Cortex of kidney (tissue), 1 donor: ENCODE measurements at places on chromosomes 2 and 18.

- DNase-seq = no peak
These were observed 40.3 kb upstream of the YPEL5 start for GRCh38 chr2:30106543-30106942.

DNA sequence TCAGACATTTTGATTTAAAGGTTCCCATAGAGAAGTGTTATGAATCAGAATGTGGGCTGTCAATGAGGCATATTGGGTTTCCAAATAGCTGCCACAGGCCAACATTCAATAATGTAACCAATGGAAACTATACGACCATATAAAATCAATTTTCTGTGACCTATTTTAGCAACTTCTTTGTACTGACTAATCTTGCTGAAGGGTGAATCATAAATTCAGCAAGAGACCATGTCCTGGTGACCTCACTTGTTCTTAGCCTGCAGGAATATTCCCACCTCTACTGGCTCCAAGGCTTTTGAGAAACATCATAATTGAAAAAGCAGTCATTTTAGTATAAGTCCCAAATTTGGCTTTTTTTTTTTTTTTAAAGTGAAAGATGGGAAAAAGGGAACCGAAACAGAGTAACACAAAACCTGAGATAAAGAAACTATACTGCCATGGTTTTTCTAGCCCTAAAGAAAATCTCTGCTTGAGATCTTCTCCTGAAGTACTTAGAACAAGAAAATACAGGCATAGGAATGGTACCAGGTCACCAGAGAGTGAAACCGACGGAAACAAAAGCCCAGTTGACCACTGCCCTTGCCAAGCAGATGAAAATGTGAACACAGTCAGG lies 32.1 kb downstream of the PLEKHM3 start:
- DNase-seq = no peak

DNA sequence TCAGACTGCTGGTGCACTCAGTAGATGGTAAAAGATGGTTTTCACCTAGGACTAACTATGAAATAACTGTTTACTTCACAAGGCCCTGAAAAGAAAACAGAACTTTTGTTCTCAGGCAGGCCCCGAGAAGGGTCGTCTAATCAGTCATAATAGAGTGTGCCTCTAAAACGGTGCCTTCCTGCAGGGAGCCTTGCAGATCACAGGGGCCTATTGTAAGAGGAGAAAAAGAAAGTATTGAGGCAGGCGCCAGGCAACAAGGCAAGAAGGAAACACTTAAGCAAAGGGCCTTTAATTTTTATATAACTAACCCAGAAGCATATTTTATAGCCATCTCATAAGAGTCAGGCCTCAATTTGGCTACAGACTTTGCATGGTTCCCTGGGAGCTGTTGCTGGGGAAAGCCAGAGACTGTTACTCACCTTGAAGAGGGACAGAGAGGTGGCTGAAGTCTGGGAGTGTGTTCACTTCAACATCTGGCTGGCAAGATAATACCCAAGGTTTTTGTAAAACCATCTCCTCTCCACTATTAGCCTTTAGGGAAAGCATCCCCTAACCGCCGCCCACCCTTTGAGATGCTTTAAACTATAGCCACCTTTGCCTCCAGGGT lies 117.1 kb downstream of the PRPF40A start:
- DNase-seq = no peak

DNA sequence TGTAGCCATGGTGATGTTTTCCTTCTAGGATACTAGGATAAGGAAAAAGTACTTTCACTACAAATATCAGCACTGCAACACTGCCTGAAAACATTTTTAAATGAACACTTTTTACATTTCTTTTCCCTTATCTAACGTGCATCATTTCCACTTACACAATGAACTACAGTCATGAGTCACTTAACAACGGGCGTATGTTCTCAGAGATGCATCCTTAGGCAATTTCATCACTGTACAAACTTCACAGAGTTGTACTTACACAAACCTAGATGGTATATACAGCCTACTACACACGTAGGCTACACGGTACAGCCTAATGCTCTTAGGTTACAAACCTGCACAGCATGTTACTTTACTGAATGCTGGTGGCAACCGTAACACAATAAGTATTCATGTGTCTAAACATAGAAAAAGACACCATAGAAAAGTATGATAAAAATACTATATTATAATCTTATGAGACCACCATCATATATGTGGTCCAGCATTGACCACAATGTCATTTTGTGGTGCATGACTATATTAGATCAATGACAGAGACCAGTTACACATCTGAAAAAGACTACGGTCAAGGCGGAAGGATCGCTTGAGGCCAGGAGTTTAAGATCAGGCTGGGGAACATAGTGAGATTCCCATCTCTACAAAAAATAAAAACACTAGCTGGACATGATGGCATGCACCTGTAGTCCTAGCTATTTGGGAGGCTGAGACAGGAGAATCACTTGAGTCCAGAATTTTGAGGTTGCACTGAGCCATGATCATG lies 39.8 kb downstream of the WDR33 start:
- DNase-seq = no peak

GRCh38 chr2:101771227-101771902 lies 73.9 kb downstream of the MAP4K4 start:
- no peak for DNase-seq

DNA sequence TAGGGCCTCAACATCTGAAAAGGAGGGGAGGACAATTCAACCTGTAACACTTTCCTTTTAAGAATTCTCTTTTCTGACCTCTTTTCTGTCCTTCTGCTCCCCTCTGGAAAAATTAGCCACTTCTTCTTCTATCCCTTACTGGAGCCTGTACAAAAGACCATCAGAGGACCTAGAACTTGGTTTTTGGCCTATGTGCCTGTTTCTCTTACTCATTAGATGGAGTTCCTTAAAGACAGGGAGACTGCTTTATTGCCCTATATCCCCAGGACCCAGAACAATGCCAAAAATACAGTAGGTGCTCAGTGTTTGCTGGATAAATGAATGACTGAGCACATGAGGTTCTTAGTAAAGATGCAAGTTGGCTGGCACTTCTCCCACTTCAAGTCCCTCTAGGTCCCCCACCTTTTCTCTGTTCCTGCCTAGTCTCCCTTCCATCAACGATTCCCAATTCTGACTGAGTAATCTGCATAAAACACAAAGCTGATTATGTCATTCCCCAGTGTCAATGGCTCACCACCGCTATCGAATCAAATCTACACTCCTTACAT lies 114.2 kb downstream of the DDX1 start:
- no peak for DNase-seq

DNA sequence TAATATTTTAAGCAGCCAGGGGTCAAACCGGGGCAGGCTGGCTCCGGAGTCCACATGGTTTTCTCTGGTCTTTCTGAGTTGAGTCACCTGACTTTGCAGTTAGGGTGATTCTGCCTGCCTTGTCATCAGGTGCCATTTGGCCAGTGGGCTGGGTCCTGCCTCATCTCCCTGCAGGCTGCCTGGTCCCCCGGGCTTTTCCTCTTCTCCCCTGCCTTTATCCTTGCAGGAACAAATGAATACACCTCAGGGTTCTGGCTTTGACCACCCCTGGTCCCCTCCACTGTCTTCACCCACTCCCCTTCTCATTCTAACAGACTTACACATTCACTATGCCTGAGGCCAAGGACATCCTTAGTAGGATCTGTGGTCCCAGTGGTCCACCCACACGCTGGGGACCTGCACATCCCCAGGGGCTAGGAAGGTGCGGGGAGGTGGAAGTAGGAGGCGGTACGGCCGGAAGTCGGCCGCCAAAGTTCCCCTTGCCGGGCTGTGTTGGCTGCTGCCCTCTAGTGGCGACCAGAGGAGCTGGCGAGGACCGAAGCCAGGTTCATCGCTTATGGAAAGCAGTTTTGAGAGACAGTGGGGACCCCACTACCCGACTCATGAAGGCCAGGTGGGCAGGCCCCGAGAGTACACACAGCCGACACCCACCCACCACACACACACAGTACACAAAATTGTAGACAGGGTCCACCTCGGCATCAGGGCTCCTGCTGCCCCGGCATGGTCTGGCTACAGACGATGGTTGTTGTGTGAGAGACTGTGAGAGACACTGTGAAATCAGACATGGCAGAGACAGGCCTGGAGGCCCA lies 6.3 kb upstream of the TEX261 start:
- no peak for DNase-seq

DNA sequence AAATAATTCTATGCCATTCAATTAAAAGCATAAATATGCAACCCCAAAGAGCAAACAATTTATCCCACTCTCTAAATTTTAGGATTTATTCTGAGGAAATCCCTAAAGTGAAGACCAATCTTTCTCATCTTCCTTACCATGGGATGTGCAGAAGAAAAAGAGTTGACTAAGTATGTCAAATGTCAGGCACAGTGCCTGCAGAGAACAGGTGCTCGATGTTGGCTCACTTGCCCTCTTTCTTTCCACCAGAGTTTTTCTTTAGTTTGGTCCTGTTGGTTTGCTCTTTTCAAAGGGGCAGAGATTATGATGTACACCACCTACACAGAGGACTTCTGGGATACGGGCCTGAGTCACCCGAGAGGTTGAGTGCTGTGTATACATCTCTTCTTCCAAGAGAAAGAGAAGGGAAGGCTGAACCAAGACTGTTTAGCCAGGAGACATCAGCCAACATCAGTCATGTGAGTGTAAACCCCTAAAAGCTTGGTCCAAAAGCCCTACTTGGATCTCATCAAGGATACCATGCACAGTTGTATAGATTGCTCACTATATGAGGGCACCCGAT lies 51.7 kb downstream of the SUMO1 start:
- no peak for DNase-seq

DNA sequence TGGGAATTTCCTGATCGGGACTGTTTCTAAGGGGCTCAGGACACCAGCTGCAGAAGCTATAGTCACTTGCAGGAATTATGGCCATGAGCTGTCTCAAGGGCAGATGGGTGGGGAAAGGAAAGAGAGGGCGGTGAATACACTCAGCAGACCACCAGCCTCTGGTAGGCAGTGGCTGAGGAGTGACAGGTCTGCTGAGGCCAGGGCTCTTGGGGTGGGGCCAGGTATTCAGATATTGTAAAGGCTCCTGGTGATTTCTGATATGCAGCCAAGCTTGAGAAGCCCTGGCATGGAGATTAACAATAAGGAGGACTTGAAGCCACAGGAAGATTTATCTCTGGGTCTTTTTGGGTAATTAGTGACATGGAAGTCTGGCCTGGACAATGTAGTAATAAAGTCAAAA lies 145.3 kb upstream of the AQP4 start:
- no peak for DNase-seq

DNA sequence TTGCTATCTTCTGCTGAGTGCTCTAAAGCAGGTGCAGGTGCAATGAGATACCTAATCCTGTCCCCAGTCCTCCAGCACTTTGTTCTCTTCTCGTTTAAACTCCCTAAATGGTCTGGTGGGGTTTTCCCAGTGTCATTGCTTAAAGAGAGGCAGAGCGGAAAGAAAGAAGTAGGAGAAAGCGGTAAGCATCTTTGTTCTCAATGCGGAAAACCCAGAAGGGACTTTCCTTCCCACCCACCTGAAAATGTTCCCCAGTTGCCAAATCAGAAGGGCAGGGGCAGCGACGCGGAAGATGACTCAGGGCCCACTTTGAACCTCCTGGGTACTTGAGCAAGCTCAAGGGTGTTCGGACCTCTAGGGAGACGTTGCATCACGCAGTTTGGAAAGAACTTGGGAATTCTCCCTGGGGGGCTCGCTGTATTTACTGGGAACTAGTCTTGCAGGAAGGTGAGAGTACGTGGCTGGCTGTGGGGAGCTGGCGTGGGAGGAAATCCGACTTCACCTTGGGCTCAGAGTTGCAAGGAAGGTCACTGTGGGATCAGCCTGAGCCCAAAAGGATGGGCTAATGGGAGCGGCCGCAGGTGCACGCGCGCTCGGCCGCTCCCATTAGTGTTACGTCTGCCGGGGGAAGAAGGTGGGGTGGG lies 589 bp upstream of the SGPP2 start:
- no peak for DNase-seq

DNA sequence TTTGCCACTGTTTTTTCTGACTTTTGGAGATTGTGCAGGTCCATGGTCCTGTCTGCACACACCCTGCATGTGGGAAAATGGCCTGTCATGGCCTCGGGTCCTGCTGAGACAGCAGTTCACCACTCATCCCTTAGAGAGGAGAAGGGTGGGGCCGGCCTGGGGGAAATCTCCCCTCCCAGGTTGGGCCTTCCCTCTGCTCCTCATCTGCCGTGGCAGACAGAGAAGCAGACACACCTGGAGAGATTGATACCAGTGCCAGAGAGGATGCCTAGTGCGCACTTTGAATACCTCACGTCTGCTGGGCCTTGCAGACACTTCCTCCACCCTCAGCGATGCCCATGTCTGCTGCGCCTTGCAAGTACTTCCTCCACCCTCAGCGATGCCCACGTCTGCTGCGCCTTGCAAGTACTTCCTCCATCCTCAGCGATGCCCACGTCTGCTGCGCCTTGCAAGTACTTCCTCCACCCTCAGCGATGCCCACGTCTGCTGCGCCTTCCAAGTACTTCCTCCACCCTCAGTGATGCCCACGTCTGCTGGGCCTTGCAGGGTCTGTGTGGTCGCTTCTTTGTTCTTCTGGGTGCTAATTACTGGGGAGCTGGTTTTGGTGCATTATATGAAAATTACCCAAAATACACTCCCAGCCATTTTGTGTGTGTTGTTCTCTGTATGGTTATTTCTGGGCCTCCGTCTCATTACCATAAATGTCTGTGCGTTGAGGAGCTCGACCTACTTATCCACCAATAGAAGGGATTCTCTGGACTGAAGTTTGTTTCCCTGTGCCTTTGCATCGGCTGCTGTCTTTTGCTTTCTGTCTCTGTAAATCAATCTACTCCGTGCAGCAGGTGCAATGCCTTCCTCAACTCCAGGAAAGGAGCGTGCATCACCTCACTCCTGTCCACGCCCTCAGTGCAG lies 186.9 kb upstream of the PXDN start:
- no peak for DNase-seq

GRCh38 chr2:239329284-239329971 lies 71.4 kb downstream of the HDAC4 start:
- DNase-seq = no peak

DNA sequence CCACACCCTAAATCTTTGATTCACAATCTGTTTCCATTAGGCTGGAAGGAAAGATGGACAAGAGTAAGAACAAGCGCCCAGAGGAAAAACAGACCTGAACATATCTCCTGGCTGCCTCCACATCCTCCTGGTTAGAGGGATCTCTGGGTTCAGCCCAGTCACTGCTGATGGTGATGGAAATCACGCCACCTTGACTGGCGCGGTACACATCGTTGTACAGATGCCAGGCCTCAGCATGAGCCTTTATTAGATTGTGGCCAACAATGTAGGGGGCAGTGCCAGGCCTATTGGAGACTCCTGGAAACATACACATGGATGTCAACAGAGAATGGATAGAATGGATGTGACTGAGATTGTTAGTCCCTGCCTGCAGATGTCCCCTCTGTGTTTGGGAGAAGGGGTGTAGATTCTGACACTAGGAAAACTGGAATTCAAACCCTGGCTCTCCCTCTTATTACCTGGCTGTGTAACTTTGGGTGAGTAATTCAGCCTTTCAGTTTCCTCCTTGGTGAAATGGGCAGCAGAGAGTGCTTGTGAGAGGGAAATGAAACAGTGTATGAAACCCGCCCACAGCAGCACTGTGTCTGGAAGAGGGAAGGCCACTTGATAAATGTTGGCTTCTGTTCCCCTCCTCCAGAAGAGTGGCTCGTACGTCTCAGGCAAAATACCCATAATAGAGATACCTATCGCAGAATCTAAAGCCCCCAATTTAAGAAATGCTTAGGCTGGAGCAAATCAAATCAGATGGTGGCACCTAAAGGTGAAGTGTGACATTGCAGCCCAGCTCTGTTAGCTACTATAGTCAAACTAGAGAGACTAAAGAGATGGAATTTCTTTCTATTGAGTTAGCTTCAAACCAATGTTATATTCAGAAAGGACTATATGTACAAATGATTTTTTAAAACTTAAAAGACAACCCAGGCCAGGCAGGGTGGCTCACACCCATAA lies 36.2 kb downstream of the LCT start:
- no peak for DNase-seq

GRCh38 chr18:67266246-67267237 lies 250.0 kb downstream of the DSEL start:
- no peak for DNase-seq
